ENCODE measurements at places on chromosomes 2 and 18.

GRCh38 chr18:10304853-10305252, 149.6 kb upstream of the APCDD1 start:
- DNase-seq, result no peak

- no peak for DNase-seq
Observed at GRCh38 chr2:240803191-240803590, 16.8 kb downstream of the KIF1A start.

- DNase-seq, result no peak
Observed at GRCh38 chr2:239912171-239912937, 112.8 kb downstream of the NDUFA10 start.

- DNase-seq, result no peak
Observed at GRCh38 chr2:120710256-120710655, 25.4 kb upstream of the GLI2 start.

DNA sequence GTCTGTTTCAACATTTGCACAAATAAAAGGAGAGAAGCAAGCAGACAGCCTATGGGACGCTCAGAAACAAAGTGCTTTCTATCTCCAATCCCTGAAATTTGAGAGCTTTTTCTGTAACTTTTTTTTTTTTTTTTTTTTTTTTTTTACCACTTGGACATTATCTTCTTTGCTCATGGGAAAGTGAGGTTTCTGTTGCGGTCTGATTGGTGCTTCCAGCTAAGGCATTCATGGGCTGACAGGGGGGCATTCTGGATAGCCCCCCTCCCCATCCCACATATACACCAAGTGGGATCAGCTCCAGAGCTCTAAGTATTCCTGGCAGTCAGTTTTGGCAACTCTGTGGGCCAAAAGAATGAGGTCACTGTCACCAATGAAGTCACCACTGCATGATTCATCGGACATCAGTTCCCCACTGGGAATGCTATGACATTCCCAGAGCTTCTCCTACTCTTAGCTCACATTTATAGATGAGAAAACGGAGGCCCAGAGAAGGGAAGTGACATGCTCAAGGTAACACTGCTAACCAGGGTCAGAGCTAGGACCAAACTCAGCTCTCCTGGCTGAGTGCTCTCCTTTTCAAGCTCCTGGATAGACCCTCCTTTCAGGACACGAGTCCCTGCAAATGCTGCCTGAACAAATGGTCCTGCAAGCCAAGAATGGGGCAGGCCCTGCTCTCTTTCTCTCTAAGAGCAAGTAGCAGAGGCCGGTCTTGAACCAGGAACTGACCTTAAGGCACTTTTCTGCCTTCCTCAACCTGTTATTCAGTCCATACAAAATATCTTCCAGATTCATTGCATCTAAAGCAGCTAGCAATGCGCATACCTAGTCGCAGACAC, 61.3 kb downstream of the TMEM247 start:
- DNase-seq, result no peak

GRCh38 chr2:18976168-18976961, 382.1 kb downstream of the OSR1 start:
- DNase-seq, result no peak

- DNase-seq, result no peak
Observed at GRCh38 chr2:47616506-47616905, 166.4 kb upstream of the MSH6 start.

GRCh38 chr2:152572031-152572430, 145.2 kb downstream of the PRPF40A start:
- no peak for DNase-seq

GRCh38 chr2:27762951-27763906, 8.3 kb upstream of the MRPL33 start:
- DNase-seq, result no peak

GRCh38 chr2:61585383-61585782, 47.2 kb upstream of the XPO1 start:
- no peak for DNase-seq

- DNase-seq, result no peak
Observed at GRCh38 chr2:172063446-172063845, 21.9 kb upstream of the DLX1 start.

- no peak for DNase-seq
Observed at GRCh38 chr2:50512397-50512796, 519.5 kb downstream of the NRXN1 start.

DNA sequence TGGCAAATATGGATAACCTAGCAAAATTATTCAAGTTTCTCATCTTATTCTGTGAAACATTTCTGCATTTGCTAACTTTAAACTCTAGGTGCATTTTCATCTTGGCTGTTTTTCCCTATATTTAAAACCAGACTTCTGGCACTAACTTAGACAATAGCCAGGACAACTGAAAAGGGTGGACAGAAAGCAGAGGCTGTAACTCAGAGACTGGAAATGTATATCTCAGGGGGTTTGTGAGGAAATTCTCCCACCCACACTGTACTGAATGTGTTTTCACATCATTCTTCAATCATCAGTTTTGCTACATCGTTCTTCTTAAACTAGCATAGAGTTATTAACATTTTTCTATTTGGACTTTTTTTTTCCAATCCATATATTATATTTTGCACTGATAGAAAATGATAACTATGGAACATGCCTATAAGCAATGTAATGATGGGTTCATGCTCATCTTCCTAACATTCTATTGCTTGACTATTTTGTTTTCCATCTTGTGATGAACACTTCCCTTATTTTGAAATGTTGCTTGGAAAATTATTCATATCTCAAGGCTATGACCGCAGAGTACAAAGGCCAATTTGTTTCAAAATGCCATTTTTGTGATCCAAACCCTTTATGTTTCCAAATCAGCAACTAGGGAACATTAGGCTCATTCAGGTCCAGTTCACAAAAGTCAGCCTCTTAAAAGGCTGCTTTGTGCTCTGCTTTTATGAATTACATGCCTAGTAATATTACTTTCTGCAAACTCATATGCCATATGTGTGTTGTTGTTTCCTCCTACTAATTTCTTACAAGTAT, 125.8 kb upstream of the CDH19 start:
- DNase-seq, result no peak

GRCh38 chr18:34772887-34773286, 62.8 kb downstream of the DTNA start:
- DNase-seq, result no peak

- DNase-seq, result no peak
Observed at GRCh38 chr18:79210002-79210910, 141.1 kb downstream of the ATP9B start.

GRCh38 chr2:177282787-177283572, 18.5 kb upstream of the NFE2L2 start:
- DNase-seq, result no peak

DNA sequence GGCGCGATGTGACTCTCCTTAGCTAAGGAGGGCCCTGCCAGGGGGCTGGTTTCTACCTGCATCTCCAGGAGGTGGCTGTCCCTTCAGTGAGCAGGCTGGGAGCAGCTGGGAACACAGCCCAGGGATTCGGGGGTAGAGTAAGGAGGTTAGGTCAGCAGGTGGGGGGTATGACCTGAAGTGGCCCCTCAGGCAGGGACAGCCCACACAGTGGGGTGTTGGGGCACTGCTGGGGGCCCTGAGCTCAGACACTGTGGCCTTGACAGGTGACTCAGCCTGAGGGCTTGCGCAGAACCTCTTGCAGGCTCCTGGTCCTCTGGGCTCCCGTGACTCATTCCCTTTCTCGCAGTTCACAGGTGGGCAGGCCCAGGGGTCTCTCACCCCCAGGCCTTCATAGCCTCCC, 185.8 kb upstream of the BCL2L11 start:
- no peak for DNase-seq
